ENCODE measurements at places on chromosomes 11 and 22.

DNA sequence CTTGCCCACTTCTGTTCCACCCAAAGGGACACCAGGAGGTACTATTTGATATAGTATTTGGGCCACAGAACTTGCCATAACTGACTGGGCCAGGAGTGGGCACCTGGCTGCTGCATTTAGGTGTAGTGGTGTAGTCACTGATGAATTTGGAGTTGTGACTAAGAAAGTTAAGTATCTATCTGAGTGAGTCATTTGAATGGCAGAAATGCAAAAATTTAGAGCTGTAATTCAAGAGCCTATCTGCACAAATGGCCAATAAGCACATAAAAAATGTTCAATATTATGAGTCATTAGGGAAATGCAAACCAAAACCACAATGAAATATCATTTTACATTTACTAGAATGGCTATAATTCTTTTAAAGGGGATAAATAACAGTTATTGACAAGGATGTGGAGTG lies 14.7 kb downstream of the GLYATL2 start:
- DNase-seq, result no peak

DNA sequence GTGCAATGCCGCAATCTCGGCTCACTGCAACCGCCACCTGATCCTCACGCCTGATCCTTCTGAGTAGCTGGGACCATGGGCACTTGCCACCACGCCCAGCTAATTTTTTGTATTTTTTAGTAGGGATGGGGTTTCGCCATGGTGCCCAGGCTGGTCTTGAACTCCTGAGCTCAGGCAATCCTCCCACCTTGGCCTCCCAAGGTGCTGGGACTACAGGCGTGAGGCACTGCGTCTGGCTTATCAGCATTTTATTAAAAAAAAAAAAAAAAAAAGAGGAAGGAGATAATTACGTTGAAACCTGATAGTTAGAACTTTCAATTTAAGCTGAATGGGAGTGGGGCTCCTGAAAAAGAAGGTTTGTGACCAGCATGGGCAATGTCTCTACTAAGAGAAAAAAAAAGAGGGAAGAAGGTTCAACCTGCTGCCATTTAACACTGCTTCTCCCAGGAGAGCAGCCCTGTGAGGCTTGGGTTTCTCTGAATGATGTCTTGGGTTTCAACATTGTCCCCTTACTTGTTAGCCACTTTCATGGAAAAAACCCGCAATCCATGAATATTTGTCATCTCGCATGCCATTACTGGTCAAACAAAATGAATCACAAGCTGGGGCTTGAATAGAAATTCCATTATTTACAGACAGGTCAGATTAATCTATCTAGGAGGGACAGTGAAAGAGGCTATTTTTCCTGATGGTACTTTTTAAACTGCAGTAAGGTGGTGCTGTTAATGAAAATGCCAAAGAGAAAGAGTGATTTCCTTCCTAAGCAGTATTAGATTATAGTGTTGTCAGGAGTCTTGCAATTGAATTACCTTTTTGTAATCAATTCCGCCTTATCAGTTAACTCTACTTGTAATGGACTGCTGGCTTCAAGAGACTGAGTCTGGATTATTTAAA lies 72.5 kb downstream of the PACS1 start:
- DNase-seq, result no peak

GRCh38 chr11:134633276-134633675 lies 221.2 kb upstream of the B3GAT1 start:
- DNase-seq, result no peak

GRCh38 chr11:119389611-119390254 lies 8.2 kb upstream of the USP2 start:
- DNase-seq, result no peak

- DNase-seq, result no peak
These were observed 4.5 kb upstream of the CYB5R2 start for GRCh38 chr11:7677796-7678201.

DNA sequence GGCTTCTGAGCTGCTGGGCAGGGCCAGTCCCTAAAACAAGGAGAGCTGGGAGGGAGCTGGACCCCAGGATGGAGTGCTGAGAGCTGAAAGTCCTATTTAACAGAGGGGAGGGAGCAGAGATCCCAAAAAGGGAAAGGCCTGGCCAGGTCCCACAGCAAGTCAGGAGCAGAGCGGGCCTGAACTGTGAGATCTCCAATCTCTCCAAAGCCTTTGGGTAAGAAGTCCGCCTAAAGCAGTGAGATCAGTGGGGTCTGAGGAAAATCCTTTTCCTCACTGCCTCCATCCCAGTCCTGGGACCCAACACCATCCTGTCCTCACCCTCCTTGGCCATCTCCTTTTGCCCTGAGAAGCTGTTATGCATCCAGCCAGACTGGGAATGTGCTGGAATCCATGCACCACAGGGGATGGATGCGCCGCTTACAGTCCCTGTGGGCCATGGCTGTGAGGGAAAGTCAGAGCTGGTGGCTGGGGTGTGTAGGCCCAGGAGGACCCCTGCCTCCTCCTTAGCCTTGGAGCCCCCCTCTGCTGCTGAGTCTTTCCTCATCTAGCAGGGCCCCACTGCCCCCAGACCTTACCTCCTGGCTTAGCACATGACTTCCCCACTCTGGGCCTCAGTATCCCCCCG lies 8.6 kb downstream of the LRRC75B start:
- DNase-seq, result no peak

GRCh38 chr11:130671801-130672700 lies 223.6 kb downstream of the ADAMTS15 start:
- DNase-seq, result no peak

DNA sequence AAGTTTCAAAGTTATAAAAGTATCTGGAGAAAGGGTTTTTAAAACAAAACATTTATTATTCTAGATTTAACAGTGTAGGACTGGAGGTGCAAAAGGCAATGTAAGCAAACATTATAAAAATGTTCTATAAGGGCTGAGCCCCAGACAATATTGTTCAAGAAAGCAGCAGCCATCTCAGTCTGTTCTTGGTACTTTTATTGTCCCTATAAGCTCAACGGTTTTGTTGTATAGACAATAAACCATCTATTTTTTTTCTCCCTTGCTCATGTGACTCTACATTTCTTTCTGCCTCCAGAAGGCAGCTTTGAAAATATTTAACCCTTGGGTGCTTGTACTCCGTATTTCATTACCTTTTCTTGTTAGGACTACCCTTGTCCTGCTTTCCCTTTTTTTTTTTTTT lies 25.2 kb upstream of the NXPE2 start:
- no peak for DNase-seq

- DNase-seq, result no peak
These were observed 22.1 kb downstream of the RNF141 start for GRCh38 chr11:10518891-10519290.

GRCh38 chr11:70568035-70568813 lies 169.9 kb downstream of the CTTN start:
- DNase-seq, result no peak

GRCh38 chr11:10268746-10269488 lies 25.1 kb downstream of the SBF2 start:
- no peak for DNase-seq

- DNase-seq, result no peak
These were observed 31.4 kb upstream of the VPREB1 start for GRCh38 chr22:22213231-22213630.

GRCh38 chr11:76856571-76856970 lies 4.1 kb upstream of the ACER3 start:
- no peak for DNase-seq

DNA sequence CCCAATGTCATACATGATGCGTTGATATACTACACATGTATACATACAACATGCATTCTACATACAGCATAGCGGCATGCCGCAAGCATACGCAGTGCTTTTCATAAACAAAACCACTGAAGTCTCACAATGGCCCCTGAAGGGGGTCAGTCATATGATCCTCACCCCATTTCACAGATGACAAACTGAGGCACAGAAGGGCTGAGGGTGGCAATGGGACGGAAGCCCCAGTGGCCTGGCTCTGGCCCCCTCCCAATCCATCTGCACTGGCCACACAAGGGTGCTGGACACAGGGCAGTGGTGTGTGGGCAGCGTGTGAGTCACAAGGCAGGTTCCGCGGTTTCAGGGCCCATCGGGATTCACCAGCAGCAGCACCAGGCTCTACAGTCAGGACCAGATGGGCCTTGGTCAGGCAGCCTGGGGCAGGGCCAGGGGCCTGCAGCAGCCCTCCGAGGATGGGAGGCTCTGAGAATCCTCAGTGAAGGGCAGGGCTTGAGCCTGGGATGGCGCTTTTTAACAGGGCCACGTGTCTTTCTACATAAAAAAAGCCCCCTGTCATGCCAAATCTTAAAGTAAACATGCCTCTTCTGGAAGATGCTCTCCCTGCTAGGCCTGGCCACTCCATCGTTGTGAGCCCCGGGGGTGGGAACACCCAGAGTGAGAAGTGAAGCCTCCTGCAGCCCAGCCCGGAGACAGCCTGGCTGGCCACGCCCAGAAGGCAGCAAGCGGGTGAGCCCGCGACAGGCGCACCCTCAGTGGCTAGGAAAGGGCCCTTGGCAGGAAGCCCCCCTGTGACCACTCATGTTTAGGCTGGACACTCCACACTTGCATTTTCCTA lies 206.5 kb downstream of the CTTN start:
- DNase-seq, result no peak

- DNase-seq, result no peak
These were observed at the start of gene OLFML1 for GRCh38 chr11:7485186-7486097. TSS of gene OLFML1 (plus strand) at chr11:7485506. CDS start at chr11:7485876, 370 bp downstream.

DNA sequence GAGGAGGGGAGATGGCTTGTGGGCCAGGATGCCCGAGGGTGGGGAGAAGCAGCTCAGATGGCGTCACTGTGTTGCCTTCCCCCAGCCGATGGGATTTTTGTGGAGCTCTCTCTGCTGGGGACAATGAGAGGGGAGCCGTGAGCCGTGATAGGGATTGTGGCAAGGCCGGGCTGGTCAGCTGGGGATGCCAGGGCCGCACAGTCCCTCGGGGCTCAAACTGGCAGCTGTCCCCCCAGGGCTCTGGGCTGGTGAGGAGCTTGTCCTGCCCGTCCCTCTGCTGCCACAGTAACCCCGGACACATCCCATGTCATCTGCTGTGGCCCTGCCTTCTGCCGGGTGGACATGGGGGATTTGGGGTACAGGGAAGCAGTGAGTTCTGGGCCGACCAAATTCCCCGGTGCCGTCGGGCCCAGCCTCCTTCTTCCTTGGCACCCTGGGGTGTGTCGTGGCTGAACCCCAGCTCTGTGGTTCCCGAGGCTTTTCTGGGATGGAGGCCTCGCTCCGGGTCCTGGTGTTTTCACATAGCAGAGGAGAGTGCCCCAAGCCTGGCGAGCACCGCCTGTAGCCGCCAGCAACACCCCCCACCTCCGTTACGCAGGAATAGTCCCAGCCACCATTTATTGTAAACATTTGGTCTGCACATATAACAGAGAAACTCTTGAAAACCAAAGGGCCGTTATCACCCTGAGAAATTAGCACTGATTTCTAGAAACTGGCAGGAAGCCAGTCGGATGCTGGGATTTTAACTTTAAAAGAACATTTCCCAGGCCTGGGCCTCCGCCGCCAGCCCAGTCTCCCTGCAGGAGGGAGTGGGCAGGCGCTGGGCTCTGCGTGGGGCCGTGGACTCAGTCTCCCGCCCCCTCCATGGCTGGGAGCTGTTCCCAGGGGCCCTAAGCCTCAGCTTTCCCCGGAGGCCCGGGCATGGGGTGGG lies 9.9 kb downstream of the BRSK2 start:
- no peak for DNase-seq

DNA sequence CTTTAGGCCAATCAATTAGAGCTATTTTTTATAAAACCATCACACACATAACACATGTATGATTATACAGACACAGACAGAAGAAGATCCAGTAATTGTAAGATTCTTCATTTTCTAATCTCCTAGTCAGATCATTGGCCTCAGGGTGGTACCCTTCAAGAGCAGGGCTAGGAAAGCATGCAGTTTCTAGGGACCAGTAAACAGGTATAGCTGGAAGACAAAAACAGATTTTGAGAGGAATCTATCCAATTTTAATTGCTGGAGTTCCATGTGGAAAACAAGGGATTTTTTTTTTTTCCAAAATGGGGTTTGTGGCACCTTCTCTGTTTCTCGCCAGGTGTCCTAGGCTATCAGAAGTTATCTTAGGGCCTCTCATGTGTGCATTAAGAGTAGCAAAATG lies 29.6 kb downstream of the METTL15 start:
- DNase-seq, result no peak

DNA sequence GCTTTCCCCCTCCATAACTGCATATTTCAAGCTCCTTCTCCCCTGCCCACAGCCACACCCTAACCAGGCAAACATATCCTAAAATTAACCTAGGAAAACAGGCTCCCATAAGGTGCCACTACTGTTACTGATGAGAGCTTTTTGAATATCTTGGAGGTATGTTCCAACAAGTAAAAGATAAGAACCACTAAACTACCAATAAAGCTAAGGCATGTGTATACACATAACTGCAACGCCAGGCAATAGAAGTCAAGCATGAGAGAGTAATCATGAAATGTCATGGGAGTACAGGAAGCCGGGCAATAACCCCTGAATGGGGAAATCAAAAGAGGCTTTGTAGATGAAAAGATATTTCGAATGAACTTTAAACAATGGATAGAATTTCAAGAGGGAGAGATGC lies 9.3 kb downstream of the MMP13 start:
- no peak for DNase-seq

DNA sequence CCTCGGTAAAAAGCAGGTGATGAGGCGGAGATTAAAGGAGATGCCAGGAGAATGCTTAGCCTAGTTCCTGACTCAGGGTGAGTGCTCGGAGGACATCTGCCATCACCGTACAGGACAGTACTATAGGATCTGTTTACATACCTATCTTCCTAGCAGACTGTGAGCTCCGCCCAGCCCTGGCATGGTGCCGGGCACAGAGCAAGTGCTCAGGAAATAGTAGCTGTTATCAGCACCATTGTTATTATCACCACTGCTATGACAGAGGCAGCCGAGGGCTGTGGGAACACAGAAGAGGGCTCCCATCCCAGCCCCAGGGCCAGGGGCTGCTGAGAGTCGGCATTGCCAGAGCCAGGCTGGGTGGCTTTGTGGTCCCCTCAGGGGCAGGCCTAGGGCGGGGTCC lies 642 bp upstream of the SEPTIN3 start:
- no peak for DNase-seq

DNA sequence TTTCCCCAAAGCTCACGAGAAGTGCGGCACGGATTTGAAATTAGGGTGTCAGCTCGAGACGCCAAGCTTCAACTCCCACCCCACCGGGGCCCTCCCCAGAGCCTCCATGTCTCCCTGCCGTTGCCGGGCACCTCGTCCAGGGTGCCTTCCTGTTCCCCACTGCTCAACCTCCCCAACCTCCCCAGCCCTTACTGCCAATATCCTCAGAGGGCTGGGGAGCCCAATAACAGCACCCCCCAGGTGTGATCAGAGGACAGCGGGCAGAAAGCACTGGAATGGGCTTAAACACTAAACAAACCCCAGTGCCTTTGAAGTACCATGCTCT lies 1336.4 kb downstream of the TBC1D22A start:
- no peak for DNase-seq

DNA sequence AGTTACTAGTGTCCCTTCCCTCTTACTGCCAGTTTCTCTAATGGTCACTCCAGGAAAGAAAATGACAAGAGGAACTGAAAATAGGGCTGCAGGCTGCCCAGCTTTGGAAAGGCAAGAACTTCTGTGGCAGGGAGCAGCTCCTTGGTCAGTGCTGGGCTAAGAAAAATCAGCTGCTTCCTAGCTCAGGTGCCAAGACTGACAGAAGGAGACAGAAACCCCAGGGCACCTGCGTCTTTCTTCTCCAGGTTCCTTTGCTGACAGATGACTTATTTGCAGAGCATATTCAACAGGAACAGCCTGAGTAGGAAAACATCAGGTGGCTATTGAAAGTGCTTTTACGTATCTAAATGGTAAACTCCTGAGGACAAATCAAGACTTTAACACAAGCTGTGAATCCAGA lies 25.4 kb downstream of the MAML2 start:
- DNase-seq, result no peak

All from stimulated activated CD4-positive, alpha-beta T cell treated with anti-CD3 and anti-CD28 coated beads, Interleukin-1b, Interleukin-23, amount 100 ng/mL, for 4 hours (primary cell).